ENCODE measurements at places on chromosomes 4 and X.

DNA sequence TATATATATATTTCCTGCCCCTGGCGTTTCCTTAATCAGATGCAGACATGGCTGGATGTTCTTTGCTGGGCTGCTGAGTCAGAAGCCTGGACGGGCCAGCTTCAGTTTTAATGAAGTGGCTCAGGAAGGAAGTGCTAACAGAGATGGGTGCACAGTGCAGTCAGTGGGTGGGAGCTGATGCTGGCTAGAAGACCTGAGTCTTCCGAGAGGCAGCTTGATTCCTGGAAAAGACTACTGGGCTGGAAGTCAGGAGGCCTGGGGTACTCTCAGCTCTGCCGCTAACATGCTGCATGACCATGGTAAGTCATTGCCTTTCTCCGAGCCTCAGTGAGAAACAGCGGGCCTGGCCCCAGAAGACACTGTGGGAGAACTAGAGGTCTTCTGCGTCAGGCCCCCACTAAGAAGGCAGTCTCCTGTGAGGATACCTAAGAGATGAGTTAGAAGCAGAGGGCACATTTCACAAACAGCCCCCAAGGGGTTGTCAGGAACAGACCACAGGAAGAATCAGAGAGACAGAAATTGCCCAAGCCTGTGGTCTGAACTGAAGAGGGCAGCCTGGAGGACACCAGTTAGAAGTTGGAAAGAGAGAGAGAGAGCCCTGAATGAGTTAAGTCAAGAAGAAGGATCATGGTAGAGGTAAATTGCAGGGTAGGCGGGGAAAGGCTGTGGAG, 8.3 kb upstream of the CD40LG start:
- no peak for DNase-seq

- DNase-seq: no peak
Measured at GRCh38 chr4:93469560-93469959, 359.0 kb upstream of the ATOH1 start.

- peak; percentile 38 for DNase-seq
Measured at GRCh38 chr4:26866781-26867180, 6.1 kb downstream of the STIM2 start.

- peak; percentile 69 for DNase-seq
Measured at GRCh38 chr4:86935853-86936733, 1.3 kb downstream of the AFF1 start.

DNA sequence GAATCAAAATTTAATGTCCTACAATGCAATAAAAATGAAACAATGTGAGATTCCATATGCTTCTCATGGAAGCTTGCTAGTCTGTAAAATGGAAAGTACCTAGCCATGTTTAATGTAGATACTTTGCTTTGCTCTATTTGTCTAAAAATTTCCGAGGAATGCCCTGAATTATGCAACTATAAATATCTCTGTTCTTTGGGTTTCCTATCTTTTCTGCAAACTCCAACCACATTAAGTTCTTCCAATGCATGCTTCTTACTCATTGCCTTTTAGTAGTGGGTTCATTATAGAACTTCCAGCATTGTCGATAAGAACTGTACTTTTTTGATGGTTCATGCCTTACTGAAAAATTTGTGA, 178.3 kb downstream of the RASL11B start:
- DNase-seq: no peak
